CD4-positive, alpha-beta T cell treated with Interleukin-6 at 100 ng/mL for 8 hours (primary cell): ENCODE measurements at places on chromosomes 11 and 22.

DNA sequence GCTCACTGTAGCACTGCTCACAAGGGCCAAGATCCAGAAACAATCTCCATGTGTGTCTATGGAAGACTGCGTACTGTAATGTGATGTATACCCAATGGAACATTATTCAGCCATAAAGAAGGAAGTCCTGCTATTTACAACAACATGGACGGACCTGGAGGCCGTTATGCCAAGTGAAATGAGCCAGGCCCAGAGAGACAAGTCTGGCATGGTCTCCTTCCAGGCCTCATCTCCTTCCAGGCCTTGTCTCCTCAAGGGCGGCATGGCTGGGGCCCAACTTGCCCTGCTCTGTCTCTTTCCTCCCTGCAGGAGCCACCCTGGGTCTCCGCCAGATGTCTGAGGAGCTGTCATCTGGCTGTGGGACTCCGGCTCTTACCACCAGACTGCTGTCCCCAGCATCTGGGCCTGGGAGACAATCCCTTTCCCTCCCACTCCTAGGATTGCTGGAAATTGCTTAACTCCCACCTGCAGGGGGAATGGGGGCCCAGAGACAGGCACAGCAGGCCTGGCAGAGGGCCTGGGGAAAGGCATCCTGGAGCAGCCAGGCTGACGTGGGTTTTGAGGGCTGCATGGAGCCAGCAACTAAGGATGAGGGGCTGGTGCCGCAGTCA, 1326.6 kb downstream of the TBC1D22A start:
- DNase-seq = no peak

DNA sequence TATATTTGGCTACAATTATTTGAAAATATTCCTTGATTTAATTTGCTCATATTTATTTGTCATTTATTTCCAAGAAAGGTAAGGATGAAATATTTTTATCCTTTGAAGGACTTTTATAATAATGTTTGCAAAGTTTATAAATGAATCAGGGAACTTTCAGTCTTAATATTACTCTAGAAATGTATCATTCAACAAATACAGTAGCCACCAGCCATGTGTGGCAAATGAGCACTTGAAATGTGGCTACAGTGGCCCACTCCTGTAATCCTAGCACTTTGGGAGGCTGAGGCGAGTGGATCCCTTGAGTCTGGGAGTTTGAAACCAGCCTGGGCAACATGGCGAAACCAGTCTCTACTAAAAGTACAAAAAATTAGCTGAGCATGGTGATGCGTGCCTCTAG, 20.3 kb upstream of the PHF21A start:
- no peak for DNase-seq

DNA sequence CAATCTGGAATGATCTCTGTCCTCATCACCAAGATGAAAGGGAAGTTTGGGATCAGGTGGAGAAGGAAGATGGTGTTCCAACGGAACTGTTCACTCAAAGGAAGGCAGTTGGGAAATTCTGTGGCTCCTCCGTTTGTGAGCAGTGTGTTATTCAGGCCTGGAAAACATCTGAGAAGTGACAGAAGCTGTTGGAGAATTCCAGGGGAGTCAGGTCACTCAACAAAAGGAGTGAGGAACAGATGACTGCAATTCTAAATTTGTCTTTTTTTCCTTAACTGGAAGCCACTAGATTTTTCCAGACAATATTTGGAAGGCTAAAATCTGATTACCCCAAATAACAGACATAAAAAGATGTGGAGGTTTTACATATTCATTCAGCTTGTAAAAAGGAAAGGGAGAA, 107.8 kb downstream of the CD44 start:
- no peak for DNase-seq

- no peak for DNase-seq
These were observed 35.3 kb downstream of the IL18 start for GRCh38 chr11:112128483-112129121.

- DNase-seq = no peak
These were observed 125.4 kb upstream of the POU2AF2 start for GRCh38 chr11:111120161-111120560.

GRCh38 chr22:35649026-35649553, 844 bp downstream of the APOL6 start:
- no peak for DNase-seq

DNA sequence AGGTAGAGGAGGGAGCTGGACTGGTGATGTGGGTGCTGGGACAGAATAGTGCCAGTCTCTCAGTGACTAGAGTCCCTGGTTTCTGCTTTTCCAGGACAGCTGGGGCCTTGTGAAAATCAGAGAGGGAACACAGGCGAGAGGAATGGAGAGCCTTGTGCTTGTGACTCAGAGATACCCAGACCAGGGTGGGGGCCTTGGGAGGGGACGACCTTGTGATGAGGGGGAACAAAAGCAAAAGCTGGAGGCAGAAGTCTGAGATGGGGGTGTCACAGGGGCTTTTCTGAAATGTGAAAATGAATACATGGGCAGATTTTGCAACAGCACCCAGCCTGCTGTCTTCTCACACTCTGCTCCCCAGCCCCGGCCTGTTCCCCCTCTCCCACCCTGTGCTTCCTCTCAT, 3.4 kb upstream of the NR1H3 start:
- DNase-seq = no peak

- DNase-seq = no peak
These were observed 977 bp upstream of the SORL1-AS1 start for GRCh38 chr11:121453589-121454299.

- no peak for DNase-seq
These were observed 2.9 kb upstream of the MTA2 start for GRCh38 chr11:62604460-62605120.

GRCh38 chr22:37342065-37342464, 59.8 kb downstream of the CYTH4 start:
- DNase-seq = no peak

DNA sequence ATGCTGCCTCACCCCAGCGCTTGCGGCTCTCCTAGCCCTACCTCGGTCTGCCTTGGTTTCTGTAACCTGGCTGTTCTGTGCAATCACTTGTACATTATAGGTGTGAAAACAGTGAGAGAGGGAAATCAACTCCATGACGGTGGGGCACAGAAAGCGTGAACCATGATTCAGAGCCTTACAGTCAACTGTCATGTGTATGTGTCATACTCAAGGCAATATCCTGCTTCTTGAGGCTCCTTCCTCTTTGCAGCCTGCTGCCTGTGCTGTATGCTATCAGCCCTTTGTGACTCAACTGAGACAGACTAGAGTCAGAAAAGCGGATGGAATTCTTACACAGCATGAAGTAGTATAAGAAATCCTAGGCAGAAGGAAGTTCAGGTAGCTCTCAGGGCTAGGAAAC, 2.1 kb downstream of the NRIP3 start:
- DNase-seq = peak; percentile 37
